ENCODE measurements at places on chromosomes 6 and 20.

DNA sequence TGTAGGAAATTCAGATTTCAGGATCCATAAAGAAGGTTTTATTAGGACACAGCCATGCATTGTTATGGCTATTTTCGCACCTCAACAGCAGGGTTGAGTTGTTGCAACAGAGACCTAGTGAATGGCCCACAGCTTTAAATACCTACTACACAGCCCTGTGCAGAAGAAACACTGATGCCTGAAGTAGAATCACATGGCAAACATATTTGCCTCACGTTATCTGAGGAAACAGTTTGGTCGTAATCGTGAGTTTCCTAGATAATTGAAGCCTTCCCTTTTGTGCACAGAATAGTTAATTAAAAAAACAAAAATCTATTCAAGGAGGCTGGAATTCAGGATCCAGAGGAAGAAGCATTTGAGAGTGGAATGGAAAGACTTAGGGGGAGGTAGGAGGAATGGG is 55.1 kb downstream of the GCNT2 start:
- no peak for DNase-seq

GRCh38 chr6:106182455-106182854 is 96.3 kb downstream of the PRDM1 start:
- no peak for DNase-seq

DNA sequence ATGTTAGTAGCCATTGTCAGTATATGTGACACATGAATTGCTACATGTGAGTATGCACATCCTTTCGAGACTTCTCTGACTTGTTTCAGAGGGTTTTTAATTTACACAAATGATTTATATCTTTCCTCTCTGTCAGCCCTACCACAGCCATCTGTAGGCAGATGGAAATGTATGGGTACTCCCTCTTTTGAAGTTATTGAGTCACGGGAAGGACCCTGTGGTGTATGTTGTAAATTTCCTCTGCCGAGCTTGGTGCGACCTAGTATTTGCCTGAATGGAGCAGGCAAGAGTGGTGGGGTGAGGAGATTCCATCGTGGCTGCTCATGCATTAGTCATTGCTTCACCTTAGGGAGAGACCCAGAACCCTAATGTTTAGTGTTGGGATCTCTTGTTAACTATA is 171.9 kb downstream of the JARID2 start:
- DNase-seq: no peak

GRCh38 chr6:106473812-106474211 is 113.3 kb downstream of the CRYBG1 start:
- no peak for DNase-seq

DNA sequence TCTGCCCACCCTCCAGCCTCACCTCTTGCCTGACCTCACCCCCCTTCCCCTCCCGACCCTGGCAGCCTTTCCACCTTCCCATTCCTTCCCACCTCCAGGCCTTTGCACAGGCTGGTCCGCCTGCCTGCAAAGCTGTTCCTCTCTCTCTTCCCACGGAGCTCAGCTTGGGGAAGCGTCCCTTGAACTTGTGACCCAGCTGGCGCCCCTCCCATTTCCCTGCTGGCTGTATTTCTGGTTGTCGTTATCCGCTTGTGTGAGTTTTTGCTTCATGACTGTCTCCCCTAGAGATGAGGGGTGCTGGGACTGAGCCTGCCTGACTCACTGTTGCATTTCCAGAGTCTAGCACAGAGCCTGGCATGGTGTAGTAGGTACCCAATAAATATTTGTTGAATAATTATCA is 32.5 kb downstream of the VSTM2L start:
- no peak for DNase-seq

- no peak for DNase-seq
These were observed 473.0 kb downstream of the CD83 start for GRCh38 chr6:14590586-14590985.

GRCh38 chr20:46206992-46207549 is 89.0 kb downstream of the CD40 start:
- DNase-seq: no peak

DNA sequence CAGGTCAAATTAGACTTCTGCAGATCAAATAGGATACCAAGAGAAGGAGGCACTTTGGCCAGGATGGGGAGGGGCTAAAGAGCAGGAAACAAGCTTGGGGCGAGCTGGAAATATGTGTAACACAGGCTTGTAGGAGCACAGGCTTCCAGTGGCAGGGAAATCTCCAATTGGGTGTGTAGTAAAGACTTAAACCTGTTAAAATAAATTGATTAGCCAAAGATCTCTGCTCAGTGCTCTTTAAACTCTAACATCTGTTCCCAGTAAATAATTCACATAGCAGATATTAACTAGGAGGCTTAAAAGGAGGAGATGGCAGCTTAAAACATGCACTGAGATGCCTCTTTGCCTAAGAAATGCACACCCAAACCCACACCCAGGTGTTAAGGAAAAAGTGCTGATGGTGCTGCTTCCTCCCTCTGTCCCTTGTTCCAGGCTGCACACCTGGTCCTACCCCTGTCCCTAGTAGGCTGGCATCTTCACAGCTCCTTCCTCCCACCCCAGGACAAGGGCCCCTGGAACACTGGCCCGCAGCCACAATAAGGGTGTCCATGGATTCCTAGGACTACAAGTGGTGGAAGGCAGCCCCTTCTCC is 93.5 kb upstream of the MLN start:
- DNase-seq: no peak

GRCh38 chr6:162829013-162829742 is 101.4 kb downstream of the PACRG start:
- no peak for DNase-seq

DNA sequence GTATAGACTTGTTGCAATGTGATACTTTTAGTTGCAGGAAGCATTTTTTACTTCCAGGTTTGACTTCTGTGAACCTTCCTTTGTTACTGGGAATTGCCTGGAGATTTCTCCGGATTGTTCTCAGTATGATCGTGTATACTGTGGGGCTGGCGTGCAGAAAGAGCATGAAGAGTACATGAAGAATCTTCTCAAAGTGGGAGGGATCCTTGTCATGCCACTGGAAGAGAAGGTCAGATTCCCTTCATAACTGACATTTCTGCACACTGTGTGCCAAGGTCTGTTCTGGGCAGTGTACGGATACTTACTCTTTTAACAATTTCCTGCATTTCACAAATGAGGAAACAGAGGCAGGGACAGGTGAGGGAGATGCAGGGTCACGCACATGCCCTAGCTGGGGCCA is 9.7 kb downstream of the PCMTD2 start:
- DNase-seq: no peak

DNA sequence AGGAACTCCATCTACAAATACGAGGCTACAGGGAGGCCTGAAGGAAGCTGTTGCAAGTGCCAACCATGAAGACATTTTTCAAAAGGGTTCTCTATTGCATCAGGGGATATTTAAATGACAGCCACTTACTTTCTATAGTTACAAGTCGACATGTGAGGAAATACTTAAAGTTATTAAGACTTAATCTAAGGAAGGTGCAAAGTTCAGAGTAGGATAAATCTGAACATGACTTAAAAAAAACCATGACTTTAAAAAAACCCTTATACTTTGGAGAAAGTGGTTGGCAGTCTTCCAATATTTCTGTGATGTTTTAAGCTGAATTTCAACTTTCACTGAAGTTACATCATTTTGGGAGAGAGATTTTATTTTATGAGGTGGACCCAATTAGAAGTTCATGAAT is 56.3 kb upstream of the EMILIN3 start:
- DNase-seq: no peak

DNA sequence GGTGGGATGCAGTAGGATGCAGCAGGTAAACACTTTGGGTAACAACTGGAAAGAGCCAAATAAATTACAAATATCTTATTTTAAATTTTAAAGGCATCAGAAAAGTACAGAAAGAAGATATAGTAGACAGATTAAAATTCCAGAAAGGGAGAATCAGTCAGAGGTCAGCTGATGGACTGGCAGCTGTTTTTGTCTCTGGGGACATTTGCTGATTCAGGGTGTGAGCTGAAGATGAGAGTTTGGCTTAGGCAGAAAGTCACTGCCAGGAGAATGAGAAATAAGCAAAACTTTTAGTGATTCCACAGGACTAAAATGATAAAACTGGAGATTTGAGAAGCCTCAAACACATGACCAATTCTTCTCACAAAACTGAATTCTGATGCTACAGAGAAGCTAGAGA is 39.5 kb downstream of the AHI1 start:
- DNase-seq: no peak

GRCh38 chr6:159726255-159726917 is 920 bp upstream of the WTAP start:
- no peak for DNase-seq
